ENCODE measurements at places on chromosomes 7 and 10.

GRCh38 chr10:11357439-11357838 is 254.0 kb downstream of the USP6NL start:
- no peak for DNase-seq

DNA sequence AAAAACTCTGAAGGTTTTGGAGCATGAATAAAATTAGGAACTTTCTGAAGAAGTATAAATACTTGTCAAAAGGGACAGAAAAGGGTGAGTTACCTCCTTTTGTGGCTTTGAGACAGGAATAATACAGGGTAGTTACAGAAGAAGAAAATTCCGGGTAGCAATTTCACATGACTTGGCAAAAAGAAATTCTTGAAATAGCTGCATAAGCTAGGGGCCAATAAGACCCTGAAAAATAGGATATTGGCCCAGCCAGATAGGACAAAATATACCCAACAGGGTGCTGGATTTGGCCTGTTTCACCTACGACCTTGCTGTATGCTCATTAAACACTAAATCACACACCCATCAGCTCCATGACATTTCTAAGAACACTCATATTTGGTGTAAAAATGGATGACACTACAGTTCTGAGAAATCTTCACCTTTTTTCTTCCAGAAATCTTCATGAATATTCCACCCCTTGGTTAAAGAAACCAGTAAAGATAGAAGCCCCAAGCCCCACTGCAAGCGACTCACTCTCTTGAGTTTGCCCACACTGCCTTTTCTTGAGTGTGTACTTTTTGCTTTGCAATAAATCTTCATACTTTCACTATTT is 362.7 kb downstream of the SEMA3D start:
- no peak for DNase-seq

DNA sequence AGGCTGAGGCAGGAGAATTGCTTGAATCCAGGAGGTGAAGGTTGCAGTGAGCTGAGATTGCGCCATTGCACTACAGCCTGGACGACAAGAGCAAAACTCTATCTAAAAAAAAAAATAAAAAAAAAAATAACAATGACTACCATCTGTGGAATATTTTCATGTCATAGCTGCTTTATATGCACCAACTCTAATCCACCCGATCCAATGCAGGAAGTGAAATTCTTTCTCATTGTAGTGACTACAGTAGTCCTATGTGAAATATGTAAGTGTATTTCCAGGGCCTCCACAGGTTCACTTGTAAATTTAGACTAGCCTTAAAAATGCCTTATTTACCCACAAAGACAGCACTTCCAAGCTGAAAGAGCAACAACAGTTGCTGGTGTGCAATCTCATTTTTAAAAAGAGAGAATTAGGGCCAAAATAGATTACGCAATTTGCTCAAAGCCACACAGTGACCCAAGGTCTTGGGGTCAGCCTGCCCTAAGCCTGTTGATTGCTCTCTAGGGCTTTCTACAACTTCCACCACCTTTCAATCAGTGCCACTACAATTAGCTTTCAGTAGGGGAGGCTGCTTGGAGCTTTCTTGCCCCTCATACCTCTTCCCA is 25.8 kb upstream of the EGFR start:
- no peak for DNase-seq

GRCh38 chr10:42623929-42624328 is 14.4 kb downstream of the ZNF33B start:
- DNase-seq, result no peak

- DNase-seq, result no peak
Measured at GRCh38 chr7:66083677-66084076, 8.1 kb downstream of the ASL start.

DNA sequence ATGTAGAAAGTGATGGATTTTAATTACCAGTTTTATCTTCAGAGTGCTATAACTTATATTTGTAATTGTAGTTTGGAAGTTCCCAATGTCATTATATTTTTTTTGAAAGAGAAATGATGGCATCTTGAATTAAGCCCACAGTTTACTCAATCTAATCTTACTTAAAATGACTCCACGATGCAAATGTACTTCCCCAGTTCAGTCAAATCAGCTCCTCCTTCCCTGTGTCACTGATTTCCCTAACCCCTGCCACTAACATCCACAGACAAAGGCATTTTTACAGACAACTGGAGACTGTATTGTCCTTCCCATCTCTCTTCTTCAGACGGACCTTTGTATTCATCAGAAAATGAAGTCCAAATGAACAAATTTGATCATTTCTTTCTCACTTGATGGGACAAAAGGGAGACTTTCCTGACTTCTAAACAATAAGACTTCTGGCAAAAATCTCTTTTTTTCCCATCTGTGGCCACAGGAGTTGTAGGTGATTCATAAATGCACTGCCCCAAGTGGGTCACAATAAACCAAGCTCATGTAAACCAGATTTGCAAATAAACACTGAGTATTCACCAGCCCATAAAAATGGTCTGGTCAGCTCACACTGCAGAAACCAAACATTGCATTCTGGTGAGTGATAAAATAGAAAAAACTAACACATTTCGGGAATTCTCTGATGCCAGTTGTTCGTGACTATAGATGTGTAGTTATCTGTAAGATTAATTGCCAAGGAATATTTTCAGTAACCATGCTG is 162.9 kb downstream of the FANK1 start:
- no peak for DNase-seq

DNA sequence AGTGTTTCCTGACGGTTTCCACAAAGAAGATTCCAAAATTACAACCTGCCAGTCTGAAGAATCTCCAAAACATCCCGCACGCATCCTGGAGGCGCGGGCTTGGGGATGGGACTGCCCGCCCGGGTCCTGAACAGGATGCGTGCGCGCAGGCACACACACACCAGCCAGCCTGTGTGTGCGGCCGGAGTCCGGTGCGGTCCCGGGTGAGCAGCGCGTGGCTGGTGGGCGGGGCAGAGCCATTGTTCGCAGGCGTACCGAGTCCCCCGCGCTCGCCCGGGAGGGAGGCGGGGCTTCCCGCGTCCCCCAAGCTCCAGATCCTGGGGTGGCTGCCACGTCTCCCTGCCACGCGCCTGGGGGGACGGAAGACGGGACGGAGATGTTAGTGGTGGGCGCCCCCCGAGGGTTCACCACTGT is 675 bp upstream of the SCD start:
- DNase-seq, result peak; percentile 84

GRCh38 chr7:2195400-2196246 is 37.1 kb downstream of the MAD1L1 start:
- peak; percentile 16 for DNase-seq

- no peak for DNase-seq
Measured at GRCh38 chr7:77450054-77450453, 33.9 kb upstream of the GSAP start.

DNA sequence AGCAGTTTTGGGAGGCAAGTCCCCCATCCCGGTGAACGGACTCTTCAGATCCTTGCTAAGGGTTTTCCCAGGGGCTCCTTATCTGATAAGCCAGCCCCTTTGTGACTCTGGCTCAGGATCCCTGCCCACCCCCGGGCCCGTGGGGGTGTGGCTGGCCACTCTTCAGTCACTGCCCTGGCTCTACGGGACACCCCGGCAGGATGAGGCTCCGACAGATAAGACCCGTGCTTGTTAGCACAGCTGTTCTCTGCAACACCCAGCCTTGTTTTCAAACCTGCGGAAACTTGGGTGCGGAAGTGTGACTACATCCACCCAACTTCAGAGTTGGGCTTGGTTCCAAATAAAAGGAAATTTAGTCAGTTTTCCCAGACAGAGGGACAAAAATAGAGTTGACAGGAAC is 66.7 kb upstream of the PODXL start:
- DNase-seq, result no peak

- DNase-seq, result no peak
Measured at GRCh38 chr7:41125343-41125742, 577.5 kb downstream of the INHBA start.

- no peak for DNase-seq
Measured at GRCh38 chr7:116315293-116315692, 105.0 kb downstream of the TES start.

GRCh38 chr10:84076047-84076388 is 63.3 kb upstream of the GHITM start:
- no peak for DNase-seq

DNA sequence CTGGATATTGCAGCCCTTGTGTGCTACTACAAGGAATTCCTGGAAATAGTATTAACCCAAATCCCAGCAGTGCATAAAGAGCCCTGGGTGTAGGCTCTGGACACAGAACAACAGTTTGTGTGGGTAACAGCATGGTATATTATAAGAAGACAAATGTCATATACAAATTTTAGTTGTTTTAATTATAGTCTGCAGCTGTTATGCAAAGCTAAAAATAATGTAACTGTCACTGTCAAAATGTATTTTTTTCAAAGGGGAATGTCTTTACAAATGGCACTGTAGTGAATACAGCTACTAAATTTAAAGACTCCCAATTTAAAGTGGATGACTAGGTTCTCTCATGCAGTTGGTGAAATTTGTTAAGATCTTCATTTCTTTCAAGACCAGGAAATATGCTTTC is 339.0 kb downstream of the GPR37 start:
- DNase-seq, result no peak

- no peak for DNase-seq
Measured at GRCh38 chr10:101135141-101136006, 4.3 kb downstream of the TLX1 start.

DNA sequence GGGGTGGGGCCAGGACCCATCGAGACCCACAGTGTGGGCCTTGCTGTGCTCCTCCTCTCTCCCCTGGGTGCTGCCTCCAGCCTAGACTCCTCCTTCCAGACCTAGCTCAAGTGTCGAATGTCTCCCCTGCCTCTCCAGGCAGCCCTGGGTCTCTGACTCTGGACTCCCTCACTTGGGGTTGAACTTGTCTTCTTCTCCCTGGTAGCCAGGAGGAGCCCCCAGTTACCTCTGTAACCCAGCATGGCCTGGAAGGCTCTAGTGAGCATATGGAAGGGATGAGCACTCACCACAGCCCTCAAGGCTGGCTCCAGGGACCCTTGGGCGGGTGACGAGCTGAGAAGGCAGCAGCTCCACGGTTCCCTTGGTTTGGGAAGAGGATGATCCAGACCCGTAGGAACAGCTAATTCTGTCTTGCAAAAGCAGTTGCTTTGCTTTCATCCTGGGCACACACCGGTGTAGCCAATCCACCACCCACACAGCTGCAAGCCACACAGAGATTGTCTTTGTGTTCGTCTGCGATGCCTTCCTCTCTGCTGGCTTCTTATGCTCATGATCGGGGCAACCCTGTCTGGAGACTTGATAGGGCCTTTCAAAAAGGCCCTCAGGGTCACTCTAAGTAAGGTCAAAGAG is 52.3 kb upstream of the ANTXRL start:
- DNase-seq, result no peak

- DNase-seq, result peak; percentile 54
Measured at GRCh38 chr7:141649137-141649864, 52.7 kb downstream of the DENND11 start.

DNA sequence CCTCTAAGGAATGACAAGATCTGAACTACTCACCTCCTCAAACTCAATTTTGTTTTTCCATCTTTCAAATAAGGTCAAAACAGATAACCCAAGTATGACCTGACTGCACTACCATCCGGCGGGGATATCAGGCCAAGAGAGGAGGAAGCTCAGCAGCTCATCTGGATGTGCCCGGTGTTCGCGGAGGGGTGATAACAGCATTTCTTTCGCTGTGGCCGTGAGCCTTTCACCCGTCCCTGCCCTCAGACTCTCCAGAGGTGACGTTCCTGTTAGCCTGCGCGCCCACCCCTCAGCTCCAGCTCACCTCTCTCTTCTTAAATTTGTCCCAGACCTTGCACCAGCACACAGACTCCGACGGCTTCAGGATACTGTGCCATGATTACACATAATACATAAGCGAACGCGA is 526 bp downstream of the ZNF248 start:
- DNase-seq, result peak; percentile 32

DNA sequence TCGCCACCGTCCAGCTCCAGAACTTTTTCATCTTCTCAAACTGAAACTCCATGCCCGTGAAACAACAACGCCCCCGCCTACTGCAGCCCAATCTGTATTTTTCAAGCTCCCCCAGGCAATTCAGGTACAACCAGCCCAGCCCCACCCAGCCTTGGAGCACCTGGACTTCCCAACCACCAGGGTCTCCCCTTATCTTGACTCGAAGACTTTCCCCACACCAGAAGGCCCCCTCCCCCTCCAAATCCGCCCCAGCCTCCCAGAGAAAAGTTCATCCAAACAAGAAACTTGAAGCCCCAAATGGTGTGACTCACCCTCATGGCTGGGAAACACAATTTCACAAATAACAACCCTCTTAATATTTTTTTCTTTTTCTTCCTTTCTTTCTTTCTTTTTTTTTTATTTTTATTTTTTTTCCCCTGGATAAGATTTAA is 10.6 kb downstream of the ZCCHC24 start:
- no peak for DNase-seq

- DNase-seq, result no peak
Measured at GRCh38 chr7:124724507-124725192, 40.9 kb downstream of the GPR37 start.

GRCh38 chr10:128642023-128642422 is 515.8 kb upstream of the MKI67 start:
- DNase-seq, result no peak

DNA sequence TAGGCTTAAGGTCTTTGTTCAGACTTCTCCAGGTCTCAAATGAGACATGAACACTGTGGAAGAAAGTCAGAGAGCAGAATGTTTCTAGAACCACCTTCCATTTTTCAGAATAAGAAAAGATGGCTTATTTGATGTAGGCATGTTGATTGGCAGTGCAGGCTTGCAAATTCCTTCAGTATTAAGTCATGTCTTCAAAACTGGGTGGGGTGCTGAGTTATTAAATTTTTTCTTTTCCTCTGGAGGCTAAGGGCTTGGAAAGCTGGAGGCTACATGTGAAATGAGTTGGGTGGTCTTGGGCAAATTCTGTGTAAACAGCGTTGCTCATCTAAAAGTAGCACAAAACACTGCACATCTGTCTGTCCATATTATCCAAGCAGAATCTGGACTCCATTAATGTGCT is 62.8 kb downstream of the PRTFDC1 start:
- DNase-seq, result no peak

- DNase-seq, result no peak
Measured at GRCh38 chr7:41428381-41428780, 274.5 kb downstream of the INHBA start.

DNA sequence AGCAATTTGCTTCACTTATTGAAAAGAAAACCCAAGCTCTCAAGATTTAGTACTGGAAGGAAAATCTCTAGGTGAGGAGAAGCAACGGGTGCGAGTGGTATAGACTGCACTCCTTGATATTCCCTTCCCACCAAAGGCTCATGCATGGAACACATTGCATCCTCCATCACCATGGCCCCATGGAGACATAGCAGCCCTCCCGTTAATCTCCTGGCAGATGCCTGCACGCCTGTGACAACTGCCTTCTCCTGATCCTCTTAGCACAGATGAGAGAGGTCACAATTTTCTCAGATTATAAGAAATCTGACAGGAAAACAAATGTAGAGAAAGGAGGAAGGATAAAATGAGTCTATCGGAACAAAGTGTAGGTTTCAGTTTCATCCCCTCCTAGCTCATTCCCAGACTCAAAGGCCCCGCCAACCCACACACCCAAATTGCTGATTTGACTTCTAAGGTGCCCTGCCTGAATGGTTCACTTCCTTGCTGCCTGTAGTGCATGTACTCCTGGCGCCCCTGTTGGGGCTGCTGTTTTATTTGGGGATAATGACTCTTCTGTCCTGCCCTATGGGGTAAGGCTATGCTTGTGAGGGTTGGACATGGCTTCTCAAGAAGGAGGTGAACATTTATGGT is 50.0 kb downstream of the PLXNA4 start:
- DNase-seq, result no peak

All from GM13976 (cell line).